ENCODE measurements at places on chromosomes 13 and 19.

DNA sequence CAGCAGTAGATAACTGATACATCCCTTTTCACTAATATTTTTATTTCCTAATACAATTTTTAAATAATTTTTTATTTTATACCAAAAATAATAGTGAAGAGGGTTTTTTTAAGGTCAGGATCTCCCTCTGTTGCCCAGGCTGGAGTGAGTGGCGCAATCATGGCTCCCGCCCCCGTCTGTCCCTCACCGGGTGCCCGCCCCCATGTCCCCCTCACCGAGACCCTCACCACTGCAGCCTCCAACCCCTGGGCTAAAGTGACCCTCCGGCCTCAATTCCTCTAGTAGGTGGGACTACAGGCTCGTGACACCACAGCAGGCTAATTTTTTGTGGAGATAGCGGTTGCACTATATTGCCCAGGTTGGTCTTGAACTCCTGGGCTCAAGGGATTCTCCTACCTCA lies 17.8 kb upstream of the ZNF846 start:
- no peak for DNase-seq

DNA sequence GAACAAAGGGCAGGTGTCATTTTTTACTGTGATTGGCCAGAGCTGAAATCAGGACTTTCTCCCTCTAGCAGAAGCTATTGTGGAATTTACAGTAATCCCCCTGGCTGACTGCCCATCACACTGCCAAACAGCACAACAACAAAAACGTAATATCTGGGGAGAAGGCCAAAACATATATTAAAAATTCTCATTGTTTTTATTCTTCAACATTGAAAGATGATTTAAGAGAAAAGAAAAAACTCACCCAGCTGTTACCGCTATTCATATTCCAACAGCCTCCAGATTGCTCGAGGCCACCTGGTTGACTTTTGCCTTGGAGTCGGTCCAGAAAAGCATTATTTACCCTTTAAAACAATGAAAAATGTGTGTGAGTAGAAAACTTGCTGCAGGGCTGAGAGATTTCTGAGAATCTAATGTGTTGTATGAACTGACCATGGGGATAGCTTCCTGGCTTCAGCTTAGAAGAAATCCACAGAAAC lies 97.2 kb downstream of the EPSTI1 start:
- DNase-seq = peak; percentile 41

GRCh38 chr13:114234266-114234644 lies 442 bp upstream of the CDC16 start:
- no peak for DNase-seq

- DNase-seq = no peak
Observed at GRCh38 chr19:6774821-6775707, 2.6 kb downstream of the VAV1 start.

GRCh38 chr13:35378939-35379338 lies 97.5 kb downstream of the MAB21L1 start:
- no peak for DNase-seq

DNA sequence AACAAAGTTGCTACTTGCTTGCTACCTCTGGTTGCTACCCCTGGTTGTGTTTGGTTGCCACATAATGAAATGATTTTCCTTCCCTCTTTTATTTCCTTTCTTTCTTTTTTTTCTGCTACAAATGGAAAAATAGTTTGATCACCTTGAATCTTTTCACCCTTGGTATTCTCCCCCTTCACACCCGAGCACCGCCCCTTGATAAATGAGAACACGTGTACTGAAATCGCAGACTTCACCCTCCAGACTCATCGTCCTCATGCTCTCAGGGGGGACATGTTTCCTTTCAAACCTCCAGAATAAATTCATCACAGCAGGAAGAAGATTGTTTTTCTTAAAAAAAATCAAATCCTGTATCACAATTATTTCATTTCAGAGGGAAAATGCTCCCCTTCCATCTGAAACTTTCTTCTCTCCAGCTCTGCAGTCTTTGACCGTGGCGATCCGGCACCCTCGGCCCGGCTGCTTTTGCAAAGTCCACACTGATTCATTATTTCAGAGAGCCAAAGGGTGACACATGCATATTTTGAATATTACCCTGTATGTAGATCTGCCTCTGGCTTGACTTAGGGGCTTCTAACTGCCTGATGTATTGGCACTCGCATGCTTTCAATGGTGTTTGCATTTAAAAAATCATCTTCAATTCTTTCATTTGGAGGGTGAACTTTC lies 222.6 kb upstream of the MAB21L1 start:
- DNase-seq = peak; percentile 83

DNA sequence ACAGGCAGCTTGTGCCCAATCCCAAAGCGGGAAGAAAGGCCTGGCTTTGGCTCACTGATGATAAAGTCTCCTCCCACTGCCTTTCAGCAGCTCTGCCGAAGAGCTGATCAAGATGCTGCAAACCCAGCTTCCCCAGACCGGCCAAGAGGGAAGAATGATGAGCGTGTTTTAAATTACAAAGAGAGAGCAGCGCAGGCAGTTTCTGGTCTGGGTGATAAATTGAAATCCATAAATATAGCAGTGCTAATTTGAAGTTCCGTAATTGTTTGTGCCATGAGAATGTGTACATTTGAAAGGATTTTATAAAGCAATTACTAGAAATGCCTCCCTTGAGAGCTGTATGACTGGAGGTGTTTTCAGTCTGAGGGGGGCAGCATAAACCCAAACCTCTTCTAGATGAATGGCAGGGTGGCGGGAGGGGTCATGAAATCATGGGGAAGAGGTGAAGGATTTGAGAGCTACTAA lies 171.8 kb downstream of the STK24 start:
- DNase-seq = no peak

DNA sequence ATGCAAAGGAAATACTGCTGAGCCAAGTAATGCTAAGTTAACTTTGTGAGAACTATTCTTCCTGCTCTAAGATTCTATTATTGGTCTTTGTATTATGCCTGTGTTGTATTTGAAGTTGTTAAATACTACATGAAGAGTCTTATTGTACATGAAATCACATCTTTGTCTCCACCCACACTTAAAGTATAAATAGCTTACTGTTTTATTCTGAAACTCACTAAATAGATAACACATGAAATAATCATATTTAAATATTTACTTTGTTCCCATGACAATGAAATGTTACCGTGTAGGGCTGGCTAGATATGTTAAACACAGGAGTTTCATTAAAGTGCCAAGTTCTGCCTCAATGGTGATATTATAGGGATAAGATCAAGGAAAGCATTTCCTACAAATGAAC lies 562.1 kb upstream of the ATXN8OS start:
- DNase-seq = no peak

DNA sequence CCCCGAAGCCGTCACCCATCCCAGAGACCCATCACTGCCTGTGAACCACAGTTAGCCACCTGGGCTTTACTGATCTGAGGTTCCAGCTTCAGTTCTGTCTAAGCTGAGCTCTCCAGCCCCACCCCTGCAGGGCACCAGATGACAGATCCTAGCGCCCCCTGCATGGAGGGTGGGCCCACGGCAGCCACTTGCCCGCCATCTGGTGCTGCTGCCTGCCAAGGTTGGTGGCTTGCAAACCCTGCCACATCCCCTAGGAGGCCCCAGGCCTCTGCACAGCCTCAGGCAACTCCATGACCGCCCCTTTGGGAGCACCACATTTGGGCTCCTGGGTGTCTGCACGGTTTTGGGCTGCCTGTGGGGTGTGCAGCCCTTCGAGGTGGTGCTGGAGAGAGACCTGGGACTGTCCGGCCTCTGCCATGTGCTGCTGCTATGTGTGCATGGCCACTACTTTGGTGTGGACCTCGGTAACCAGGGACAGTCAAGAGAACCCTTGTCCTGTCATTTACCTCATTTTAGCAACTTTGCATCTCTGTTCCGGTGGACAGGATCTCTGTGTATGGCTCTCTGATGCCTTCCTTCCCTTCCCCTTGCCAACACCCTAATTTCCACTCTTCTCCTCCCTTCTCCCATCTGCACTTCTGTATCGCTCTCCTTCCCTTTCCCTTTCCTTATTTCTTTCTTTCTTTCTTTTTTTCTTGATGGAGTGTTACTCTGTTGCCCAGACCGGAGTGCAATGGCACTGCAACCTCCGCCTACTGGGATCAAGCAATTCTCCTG lies 17.4 kb upstream of the SDHAF1 start:
- DNase-seq = no peak

DNA sequence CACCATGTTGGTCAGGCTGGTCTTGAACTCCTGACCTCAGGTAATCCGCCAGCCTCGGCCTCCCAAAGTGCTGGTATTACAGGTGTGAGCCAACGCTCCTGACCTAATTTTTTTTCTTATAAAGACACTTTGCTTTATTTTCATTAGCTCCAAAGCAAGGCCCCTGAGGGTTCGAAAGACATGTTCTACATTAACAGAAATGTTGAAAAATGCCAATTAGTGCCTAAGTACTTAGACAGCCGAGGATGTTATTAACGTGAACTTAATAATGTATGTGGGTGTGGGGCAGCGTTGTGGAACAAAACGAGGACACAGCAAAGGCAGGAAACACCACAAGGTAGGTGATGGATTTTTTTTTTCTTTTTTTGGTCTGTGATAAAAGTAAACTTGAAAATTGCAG lies 82.4 kb downstream of the COL4A1 start:
- no peak for DNase-seq

DNA sequence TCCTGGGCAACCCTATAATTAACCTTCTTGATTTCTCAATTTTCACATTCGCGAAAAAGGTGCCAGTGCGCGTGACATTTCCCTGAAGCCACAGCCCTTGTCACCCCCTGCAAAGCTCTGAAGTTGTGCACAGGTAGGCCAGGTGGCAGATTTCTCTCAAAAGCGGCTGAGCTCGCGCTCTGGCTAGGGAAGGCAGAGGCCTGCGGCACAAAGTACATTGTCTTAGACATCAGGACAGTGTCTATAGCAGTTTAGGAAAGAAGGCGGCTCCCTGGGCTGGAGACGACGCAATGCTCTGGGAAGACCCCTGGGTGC lies 42.9 kb upstream of the ZNF14 start:
- no peak for DNase-seq

DNA sequence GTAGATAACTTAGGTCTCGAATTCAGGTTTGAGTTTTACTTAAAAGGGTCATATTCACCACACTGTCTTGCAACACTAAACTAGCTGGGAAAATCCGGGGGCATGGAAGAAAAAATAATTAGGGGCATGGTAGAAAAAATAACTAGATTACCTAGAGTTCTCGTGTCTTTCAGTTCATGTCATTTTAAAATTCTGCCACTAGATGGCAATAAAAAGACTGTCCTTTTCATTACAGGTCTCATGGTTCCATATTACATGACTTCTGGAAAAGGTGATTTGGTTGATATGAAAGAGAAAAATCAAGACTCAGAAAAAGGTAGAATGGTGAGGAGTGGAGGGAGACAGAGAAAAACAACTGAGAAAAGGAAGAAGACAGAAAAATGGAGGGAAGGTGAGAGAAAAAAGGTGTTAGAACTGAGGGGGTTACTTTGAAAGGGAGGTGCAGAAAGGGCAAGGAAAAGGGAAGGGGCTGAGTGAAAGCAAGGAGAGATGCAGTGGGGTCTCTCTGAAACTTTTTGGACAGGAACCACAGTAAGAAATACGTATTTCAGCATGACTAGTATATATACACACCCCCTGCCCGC lies 299.0 kb downstream of the KLF12 start:
- DNase-seq = peak; percentile 54

GRCh38 chr13:60312851-60313505 lies 84.0 kb upstream of the TDRD3 start:
- DNase-seq = no peak

DNA sequence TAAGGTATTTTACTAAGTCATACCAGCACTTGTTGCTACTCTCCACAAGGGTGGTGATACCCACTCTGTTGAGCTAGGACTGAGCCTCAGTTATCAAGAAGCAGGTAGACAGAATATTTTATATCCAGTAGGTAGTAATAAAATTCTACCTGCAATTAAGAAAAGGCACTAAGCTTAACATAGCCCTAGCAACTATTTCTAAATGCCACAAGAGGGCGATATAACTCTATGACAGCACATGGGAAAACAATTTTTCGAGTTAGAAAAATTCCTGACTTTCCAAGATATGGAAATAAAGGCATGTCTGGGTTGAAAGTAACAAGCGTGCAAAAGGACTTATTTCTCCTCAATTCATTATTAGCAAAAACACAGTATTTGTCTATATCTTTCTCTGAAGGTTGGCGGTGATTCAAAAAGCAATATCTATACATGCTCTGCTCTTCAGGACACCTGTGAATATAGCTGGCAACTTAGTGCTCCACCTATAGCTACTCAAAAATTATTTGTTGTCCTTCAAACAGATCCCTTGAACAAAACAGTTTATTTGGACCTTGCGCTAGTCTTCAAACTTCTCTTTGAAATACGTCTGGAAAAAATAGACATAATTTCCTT lies 14.7 kb downstream of the CCDC169 start:
- DNase-seq = peak; percentile 46

DNA sequence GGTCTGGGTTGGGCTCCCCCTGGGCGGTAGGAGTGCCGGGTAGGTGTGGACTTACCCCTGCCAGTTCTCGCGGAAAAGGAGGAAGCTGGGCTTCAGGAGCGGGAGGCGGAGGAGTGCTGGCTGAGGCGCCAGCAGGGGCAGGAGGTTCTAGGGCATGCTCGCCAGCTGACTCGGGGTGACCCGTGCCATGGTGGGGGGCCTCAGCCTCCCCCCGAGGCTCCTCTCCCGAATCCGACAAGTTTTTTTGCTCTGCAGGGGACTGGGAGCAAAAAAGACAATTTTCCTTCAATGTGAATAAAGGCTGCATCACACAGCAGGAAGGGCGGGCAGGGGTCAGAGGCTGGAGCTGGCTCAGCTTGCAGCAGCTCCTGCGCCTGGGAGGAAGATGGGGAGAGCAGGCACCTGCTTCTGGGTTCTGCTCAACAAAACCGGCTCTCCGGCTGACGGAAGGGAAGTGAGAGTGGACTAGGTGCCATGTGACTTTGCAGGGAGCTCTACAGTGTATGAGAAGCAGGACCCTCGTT lies 26.5 kb downstream of the RANBP3 start:
- no peak for DNase-seq

- DNase-seq = peak; percentile 49
Observed at GRCh38 chr19:45781214-45782161, 802 bp downstream of the DMPK start.

DNA sequence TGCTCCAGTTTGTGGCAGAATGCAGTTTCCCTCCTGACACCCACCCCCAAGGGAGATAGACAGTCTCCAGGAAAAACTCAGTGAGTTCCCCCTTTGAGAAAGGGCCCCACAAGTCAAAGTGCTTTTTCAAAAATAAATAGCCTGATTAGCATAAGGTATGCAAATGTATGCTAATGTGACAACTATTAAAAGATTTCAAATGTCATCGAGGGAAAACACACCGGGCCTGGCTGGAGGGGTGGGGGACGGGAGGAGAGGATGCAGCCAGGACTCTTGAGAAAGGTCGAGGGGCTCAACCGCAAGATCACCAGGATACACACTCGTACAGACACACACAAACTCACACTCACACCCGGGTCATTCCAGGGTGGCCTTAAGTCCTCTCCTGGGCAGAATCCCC lies 34.3 kb upstream of the ZNRF4 start:
- DNase-seq = no peak

- DNase-seq = peak; percentile 51
Observed at GRCh38 chr19:53927739-53928138, 18.7 kb downstream of the CACNG7 start.

DNA sequence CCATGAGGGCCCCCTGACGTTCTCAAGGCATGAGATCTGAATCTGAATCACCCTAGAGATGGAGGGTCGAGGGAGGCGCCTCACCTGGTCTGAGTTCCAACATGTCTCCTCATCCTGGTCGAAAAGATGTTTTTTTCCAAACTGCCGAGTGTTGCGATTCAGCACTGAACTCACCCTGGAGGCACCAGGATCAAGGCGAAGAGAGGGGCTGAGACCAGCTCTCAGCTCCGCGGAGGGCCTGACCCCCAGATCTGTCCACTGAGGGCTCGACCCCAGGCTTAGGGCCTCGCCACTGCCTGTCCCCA lies 555 bp downstream of the NR2C2AP start:
- DNase-seq = no peak

GRCh38 chr19:4538601-4538954 lies 1.3 kb downstream of the LRG1 start:
- no peak for DNase-seq

Data from EL (cell line).